ENCODE measurements at places on chromosomes 16 and 17.

DNA sequence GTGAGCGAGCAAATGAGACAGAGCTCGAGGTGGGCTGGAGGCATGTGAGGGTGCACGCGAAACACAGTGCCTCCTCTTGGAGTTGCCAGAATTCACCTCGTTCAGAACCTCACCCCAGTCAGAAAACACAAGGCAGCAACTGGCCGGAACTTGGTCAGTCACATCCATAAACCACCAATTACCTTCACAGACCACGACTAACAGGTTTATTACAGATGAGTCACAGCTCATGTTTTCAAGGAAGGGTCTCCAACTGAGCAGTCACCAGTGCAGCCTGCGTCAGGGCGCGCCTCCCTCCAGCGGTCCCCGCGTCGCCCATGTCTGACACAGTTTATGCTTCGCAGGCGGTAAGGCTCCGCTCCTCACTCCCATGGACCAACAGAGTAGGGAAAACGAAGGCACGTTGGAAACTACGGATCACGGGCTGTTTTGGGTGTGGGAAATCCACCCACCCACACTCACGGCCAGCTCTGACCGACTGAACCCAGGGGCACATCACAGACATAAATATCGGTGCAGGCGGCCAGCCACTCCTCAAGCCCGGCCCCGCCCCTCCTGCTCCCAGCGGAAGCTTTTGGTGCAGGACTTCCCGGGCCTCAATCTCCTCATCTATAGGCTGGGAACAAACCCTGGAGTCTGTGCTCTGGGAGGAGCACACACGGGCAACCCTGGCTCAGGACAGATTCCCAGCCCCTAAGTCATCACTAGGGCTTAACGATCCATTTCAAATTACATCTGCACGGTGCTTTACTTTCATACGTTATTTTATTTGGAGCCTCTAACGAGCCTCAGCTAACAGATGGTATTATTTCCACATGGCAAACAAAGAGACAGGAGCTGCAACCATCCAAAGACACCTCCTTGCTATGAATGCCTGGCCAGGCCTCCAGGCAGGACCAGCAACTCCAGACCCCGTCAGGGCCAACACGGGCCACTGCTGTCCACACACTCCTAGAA, 126.3 kb downstream of the ZNF778 start:
- no peak for DNase-seq

- DNase-seq = no peak
Measured at GRCh38 chr17:69342896-69343644, 16.1 kb upstream of the ABCA5 start.

DNA sequence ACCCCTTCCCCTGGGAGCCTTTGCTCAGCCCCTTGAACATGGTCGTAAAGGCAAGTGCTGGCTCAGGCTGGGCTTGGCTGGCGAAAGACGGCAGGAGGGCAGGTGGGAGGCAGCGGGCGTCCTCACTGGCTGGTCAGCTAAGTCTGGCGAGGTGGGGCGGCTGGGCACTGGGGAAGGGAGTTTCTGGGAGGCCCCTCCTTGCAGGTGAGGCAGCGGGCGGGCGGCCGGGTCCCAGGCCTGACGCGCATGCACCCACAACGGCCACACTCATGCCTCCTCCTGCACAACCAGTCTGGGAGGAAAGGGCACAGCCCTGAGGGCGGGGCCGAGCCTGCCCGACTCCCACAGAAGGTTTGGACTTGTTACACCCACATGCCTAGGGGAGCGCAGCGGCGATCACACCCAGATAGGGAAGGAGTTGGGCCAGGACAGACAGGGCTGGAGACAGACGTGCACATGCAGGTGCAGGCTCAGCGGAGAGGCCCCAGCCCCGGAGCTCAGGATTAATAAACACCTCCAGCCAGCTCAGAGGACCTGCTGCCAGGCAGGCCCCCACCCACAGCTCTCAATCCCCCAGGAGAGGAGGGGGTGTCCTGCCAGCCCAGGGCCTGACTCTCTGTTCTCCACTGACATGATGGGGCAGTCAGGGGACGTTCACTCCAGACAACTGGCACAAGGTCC, at the start of gene EVPL:
Gene EVPL (minus strand): TSS at position 148 of the 681 bp plus-strand sequence. CDS start 108 bp downstream, at position 40.
- no peak for DNase-seq

DNA sequence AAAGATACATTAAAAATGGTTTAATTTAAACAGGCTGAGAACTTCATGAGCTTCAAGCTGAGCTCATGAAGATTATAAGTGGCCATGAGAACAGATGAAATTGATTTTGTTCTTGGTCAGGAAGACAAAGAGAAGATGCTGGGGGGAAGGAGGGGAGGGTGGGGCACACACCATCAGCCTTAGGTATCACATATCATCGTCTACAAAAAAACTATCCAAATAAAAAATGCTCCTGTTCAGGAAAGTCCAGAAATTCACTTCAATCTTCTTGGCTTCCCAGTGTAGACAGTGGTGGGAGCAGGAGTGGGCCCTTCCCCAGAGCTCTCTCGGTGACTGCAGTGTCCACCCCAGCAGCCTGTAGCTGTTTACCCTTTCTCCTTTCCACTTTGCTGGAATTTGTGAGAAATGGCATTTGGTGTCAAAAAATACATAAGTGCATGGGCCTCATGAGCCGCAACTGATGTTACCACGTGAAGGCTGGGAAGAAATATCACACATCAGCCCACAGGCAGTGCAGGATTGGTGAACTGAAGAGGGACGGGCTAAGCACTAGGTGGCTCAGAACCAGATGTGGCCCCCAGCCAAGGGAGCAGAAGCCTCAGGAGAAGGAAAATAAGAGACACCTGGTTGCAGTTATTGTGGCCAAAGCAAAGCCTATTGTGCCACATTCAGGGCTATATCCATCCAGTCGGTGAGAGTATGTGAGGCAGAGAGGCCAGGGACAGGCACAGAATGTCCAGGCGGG, 6.1 kb downstream of the KRT37 start:
- DNase-seq = no peak

GRCh38 chr16:87407511-87408112, 15.5 kb downstream of the MAP1LC3B start:
- no peak for DNase-seq

DNA sequence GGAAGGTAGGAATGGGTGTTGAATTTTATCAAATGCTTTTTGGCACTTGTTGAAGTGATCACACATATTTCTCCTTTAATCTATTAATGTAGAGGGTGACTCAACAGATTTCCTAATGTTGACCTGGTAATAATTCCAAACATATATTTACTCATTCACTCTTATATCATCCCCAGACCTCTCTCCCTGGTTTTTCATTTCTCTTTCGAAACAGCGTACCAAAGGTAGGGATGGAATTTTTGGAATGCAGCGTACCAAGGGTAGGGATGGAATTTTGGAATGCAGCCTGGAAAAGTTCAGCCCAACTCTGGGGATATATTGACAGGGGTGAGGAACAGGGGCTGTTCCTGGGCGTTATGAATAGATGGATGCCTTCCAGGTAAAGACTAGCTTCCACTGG, 7.3 kb downstream of the KIF18B start:
- DNase-seq = no peak

GRCh38 chr16:13866073-13866472, 53.9 kb upstream of the ERCC4 start:
- DNase-seq = no peak

DNA sequence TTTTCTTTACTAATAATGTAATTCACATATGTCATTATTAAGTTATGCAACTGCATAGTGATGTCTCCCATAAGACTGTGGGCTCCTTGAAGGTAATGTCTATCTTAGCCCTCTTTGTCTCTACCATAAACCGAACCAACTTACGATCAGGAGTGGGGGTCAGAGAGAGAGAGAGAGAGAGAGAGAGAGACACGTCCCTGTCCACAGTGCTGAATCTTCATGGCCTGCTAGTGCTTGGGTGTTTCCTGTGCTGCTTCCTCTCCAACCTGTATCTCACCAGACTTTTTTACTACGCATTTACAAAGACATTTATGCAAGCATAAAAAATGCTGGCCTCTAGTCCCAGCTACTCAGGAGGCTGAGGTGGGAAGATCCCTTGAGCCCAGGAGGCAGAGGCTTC, 52.2 kb upstream of the HAPSTR1 start:
- no peak for DNase-seq

DNA sequence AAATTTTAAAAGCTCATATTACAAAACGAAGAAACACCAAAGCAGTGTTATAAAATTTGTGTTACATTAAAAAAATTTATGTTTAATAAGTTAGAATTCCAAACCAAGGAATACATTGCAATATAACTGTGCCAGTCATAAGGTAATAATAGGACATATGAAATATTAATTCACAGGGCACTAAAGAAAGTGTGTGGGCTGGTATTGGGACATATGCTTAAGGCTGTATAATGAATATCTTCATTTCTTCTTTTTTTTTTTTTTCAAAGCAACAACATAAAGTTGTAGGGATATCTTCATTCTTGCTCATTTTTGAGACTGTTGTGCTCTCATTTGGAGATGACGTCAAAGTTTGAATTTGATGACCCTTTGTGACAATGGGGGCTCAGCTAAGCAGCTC, 17.5 kb upstream of the FBXO47 start:
- DNase-seq = no peak

DNA sequence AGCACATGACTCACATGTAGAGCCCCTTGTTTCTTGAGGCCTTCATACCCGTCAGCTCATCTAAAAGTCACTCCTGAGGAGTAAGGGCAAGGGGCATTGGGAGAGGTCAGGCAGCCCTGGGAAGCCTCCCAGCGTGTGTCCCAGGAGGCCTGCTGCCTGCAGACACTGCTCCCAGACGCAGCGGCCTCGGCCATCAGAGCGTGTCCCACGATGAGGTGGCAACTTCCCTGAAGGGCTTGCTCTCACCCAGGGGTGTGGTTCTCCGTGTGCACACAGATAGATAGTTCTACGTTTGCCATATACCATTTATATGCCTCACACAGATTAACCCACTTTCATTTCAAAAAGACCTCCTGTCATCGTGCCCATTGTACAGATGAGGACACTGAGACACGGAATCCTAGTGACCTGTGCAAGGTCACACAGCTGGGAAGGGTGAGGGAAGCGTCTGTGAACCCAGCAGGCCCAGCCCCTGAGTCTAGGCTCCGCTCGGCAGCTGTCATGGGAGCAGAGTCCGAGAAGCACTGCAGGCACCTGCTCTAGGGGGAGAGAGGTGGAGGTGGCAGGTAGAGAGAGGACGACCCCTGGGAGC, 8.3 kb downstream of the TUBB3 start:
- DNase-seq = no peak

DNA sequence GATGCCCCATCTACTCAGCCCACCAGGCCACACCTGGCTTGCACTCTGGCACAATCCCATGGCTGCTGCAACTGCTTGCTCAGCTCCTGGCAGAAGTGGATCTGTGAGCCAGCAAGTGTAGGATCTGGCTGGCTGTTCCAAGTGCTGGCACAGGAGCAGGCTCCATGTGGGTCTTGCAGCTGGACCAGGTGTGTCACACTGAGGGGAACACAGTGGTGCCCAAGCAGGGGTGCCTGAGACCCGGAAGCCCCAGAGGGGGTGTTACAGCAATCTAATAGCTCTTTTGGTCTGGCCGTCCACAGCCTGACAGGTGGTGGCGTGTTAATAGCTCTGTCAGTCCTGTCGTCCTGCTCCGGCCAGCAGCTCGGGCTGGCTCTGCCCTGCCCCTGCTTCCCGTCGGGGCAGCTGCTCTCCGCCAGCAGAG, 19.6 kb upstream of the GOT2 start:
- DNase-seq = no peak

- no peak for DNase-seq
Measured at GRCh38 chr17:2059547-2060384, 4.9 kb downstream of the HIC1 start.

- no peak for DNase-seq
Measured at GRCh38 chr16:51106535-51106934, 44.5 kb downstream of the SALL1 start.

DNA sequence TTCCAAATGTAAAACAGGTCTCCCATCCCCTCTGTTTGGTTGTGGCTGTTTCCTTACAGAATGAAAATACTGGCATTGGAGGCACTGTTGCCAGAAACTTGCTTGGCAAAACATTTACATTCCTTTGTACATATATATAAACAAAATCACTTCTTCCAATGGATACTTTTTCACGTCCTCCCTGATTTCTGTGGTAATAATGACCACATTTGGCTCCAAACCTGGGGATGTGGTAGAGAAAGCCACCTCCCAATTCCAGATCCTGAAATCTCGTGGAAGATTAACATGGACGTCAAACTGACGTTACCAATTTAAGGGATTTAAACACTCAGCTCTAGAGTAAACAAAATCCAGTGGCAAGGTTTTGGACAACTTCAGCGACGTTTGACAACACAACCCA, 370.8 kb upstream of the ZFHX3 start:
- DNase-seq = no peak

DNA sequence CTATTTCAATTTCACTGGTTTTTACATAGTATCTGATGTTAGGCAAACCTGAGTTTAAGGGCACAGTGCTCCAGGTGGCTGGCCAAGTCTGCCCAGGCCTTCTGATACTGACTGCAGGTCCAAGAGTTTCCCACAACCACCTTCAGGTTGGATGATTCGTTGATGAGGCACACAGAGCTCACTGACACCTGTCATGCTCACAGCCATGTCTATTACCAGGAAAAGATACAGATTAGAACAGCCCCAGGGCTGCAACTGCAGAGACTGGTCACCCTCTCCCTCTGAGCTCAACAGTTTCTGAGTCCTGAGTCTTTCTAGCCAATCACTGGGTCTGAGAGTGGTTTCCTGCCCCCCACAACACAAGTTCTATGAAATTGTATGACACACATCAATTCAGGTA, 37.2 kb downstream of the MEAK7 start:
- no peak for DNase-seq

DNA sequence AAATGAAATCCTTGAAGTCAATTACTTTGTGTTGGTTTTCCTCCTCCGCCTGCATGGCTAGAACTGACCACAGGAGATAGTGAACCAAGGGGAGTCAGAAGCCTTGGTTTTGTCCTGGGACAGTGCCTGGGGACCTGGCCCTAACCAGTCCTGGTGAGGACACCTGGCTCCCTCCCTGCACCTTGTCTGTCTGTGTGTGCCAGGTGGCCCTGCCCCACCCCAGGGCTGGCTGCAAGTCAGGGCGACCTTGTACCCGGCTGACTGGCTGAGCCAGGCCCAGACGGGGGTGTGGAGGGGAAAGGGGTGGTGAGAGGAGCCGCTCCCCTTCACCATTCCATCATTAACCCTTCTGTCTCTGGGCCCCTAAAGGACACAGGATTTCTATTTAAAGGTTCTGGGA, 3.4 kb downstream of the RAPGEFL1 start:
- DNase-seq = no peak

- DNase-seq = no peak
Measured at GRCh38 chr16:78570399-78571141, 471.1 kb downstream of the WWOX start.

- no peak for DNase-seq
Measured at GRCh38 chr16:10617662-10618420, 37.4 kb upstream of the EMP2 start.

All from stimulated activated CD8-positive, alpha-beta memory T cell treated with anti-CD3 and anti-CD28 coated beads, Interleukin-7, amount 100 ng/mL, for 1 hour (primary cell).